Iris pigment epithelial cell (primary cell): ENCODE measurements at places on chromosomes 2 and 18.

GRCh38 chr18:75309564-75309963 is 99.0 kb downstream of the TSHZ1 start:
- no peak for DNase-seq

- no peak for DNase-seq
These were observed 26.3 kb upstream of the NPC1 start for GRCh38 chr18:23612434-23613090.

DNA sequence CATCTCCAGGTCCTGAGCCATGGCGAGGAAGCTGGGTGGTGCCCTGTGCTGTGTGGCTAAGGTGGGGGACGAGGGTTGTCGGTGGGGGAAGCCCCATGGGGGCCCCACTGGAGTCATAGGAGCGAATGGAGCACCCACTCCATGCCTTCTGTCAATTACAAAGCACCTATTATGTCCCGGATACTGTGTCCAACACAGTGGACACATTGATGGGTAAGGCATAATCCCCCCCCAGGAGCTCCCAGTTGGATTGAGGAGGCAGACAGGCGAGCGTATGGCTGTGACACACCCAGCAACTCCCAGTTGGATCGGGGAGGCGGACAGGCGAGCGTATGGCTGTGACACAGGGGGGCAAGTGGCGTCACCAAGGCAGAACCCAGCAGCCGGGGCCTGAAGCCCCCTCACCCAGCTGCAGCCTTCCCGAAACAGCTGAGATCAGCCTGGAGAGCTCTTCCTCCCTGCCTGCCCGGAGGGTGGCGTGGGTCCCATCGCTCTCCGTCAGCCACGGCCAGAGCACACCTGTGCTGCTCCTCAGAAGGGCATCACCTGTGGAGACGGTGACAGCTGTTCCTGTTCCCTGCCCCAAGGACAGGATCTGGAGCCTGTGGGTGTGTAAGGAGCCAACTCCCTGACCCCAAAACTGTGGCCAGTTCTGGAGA is 69.6 kb downstream of the HPCAL1 start:
- no peak for DNase-seq

- no peak for DNase-seq
These were observed 283.1 kb downstream of the CELF4 start for GRCh38 chr18:37282386-37283037.

DNA sequence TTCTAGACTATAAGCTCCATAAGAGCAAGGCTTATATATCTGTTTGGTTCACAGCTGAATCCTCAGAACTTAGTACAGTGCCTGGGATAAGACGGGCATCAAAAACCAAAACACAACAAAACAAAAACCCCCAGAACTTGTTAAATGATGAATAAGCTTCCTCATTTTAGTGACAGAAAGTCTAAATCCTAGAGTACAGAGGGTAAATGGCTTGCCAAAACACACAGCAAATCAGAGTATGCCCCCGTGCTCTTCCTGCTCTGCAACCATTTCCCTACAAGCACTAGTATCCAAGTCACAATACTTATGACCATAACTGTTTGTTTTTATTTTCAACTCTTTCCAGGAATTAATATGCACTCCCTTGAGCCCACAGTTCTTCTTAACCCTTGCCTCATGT is 10.1 kb downstream of the ZNF521 start:
- no peak for DNase-seq

GRCh38 chr18:56702946-56703345 is 51.8 kb downstream of the WDR7 start:
- peak; percentile 48 for DNase-seq

DNA sequence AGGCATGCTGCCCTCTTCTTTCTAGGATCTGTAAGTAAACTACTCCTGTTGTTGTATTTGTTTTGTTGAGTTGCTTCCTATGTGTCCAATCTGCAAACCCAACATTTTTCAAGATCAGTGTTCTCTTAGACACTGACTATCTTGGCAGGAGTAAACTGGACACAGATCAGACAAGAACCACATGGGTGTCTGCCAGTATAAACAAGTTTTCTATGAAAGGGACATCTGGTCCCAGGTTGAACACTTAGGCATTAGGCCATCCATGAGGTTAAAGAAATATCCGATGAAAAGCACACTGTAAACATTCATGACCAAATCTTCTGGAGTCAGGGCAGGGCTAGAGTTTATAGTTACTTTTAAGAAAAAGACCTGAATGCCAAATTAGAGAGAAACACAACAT is 441.8 kb downstream of the NYAP2 start:
- DNase-seq = peak; percentile 48

GRCh38 chr2:38600242-38600891 is 2.4 kb downstream of the HNRNPLL start:
- peak; percentile 28 for DNase-seq

- no peak for DNase-seq
These were observed 4.8 kb upstream of the ITPRIPL1 start for GRCh38 chr2:96320326-96320725.

GRCh38 chr2:42127425-42128424 is 41.4 kb upstream of the EML4 start:
- DNase-seq = no peak

DNA sequence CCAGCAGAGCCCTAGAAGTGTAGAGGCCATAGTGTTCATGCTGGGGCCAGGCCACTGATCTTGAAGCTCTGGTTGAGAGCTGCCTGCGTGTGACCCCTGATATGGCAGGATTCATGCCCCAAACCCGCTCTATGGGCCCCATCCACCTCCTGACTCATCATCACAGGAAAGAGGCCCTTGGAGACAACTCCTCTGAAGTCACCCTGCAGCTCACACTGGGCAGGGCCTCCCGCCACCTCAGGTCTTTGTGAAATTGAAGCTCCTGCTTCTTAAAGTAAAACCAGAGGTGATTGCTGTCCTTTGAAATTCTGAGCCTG is 12.0 kb upstream of the TUBB6 start:
- DNase-seq = peak; percentile 49

GRCh38 chr2:239305771-239306170 is 95.0 kb downstream of the HDAC4 start:
- no peak for DNase-seq

GRCh38 chr2:226407135-226407534 is 392.5 kb downstream of the IRS1 start:
- DNase-seq = no peak

DNA sequence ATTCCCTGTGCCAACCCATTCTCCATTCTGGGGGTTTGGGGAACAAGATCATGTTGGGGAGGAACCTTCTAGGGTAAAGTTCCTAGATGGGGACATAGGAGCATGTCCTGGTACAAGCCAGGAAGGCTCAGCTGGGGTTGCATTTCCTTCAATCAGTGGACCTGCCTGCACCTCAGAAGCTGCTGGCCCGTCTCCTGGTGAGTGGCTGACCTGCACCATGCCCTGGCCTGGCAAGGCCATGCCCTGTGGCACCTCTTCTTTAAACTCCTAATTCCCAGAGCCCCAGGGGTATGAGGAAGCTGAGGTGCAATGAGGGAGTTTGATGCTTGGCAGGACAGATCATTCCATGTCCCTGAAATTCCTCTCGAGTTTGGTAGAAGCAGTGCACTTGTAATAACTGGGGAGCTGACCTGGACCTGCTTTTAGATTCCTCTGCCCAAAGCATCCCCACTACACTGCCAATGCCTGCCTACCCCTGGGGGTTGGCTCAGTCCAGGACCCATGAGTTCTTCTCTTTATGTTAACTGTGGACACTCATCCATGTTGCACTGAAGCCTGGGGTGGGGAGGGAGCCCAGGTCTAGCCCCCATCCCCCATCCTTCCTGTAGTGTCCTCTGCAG is 25.3 kb downstream of the MROH2A start:
- DNase-seq = no peak

DNA sequence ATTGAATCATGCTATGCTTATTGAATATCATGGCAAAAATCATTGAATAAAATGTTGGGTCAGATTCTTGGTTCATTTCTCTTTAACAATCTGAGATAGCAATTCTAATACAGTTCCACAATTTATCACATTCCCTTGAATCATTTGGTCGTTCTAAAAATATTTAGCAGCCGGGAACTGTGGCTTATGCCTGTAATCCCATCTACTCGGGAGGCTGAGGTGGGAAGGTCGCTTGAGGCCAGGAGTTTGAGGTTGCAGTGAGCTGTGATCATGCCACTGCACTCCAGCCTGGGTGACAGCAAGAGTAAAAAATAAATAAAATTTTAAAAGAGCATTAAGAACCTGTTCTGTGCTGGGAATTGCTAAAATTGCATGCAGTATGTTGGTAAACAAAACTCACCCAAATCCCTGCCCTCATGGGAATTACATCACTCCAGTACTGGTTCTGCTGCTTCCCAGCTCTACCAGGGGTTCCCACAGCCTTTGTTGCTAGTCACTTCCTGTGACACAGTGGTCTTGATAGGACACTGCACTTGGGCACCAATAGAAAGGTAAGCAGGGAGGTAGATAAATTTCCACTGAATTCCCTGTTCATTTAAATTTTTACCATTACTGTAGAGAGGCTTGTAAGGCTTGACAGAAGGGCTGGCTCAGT is 200.4 kb downstream of the CTNNA2 start:
- peak; percentile 12 for DNase-seq

DNA sequence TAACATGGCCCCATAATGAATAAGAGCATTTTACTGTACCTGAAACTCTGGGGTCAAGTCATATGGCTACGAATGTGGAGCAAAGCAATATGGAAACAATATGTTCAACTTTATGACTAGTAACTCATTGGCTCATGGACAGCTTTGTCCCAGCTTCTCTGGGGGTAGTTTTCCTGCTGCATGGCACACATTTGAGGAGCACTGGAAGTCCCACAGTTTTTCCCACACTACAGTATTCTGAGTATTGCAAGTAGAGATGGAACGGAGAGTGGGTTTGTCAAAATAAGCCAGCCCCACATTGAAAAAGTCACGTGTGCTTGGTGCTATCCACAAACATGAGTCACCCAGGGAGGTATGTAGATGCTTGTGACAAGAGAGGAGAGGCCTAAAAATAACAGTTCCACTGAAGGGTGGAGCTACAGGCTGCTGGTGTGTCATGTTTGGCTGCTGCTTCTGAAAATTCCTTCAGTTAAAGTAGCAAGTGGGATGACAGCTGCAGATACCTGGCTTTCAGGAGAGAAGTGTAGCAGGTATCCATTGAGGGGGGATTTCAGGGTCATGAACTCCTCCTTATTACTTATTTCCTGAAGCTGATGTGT is 48.2 kb upstream of the CTAGE1 start:
- peak; percentile 97 for DNase-seq

DNA sequence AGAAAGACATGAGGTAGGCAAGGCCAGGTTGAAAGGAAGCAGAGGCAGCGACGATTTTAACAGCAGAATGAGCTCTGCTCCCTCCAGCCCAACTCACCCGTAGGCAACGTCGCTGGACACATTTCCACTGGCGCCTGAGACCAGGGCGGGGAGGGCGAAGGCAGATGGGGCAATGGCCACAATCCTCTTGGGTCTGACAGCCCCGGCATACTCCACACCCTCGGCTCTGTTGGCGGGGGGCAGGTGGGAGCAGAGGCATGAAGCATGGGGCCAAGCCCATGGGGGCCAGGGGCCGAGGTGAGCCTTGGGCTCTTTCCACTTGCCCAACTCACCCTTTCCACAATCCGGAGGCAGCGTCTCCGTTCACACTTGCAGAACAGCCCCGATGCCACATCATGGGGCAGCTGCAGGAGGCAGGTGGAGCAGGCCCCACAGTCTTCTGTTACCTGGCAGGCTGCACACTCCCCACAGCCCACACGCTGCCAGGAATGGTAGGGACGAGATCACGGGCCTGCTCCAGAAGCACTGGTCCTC is 5.8 kb downstream of the MBD1 start:
- DNase-seq = no peak

DNA sequence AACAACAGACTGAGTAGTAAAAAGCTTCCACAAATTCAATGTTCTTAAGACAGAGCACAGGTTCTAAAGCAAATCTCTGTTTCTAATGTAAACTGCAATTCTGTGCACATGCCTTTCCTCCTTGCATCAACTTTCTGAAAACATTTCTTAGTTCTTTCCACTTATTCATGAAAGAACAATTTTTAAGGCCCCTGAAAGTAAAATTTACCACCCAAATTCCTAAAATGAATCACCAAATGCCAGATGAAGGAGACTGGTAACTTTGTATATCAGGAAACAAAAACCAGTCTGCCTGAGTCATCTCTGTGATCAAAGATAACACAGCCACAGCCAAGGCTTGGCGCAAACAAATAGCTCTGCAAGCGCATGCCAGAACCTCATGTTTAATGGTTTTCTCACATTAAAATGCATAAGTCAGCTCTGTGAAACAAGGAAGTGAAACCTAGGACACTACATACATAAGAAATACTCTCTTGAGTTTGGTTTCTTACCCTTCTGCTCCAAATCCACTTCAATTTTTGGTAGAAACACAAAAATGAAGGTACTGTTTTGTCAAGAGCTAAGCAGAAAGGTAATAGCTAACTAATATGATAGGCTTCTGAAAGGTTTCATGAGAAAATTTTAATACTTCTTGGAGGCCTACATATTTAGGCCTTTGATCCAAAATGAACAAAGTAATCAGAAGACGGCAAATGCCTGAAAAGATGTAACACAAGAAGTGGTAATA is 169.4 kb downstream of the THADA start:
- peak; percentile 99 for DNase-seq

DNA sequence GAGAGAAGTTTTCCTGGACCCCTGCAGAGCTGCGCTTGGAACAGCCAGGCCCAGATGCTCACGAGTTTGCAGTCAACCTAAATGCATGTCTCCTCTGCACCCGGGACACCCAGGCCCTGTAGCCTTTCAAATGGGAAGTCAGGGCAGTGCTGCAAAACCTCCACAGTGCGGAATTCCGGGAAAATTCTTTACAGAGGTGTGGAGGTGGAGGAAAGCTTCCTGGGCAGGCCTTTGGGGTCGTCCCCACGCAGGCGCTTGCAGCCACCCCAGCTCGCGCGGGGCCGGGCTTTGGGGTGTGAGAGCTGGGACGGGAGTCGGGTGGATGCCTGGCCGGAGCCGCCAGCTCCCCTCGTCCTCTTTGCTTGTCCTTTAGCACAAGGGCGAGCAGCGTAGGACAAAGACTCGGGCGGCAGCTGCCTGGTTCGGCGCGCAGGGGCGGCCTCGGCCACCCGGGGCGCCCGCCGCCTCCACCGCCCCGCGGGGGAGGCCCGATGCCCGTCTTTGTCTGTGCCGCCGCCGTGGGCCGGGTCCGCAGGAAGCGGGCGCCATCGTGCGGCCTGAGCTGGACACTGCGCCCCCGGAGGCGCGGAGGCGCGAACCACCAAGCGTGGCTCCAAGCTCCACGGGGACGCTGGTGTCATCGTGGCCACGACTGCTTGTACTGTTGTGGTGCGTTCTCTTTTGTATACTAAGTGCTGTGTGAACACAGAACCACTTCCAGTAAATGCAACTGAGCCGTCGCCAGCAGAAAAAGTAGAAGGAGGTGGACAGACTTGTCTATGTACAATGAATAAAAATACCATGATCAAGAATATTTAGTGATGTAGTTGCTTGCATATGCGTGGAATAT is 28.2 kb upstream of the BCL11A start:
- peak; percentile 45 for DNase-seq

DNA sequence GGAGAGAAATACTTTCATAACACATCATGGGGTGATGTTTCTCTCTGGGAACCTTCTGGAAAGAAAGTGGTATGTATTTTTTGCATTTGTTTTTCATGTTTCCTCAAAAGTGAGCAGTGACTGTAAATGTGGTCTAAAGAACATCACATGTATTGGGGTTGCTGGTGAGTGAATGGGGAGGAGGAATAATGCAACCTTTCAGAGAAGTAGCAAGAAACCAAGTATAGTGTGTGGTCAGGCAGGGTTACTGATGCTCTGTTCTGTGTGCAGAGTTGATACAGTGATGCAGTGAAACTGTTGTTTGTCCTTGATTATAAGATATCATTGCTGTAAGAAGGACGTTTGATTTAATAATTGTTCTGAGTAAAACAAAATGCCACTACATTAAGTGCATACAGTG is 24.1 kb downstream of the ADNP2 start:
- DNase-seq = no peak

GRCh38 chr2:27754138-27754588 is 17.4 kb upstream of the MRPL33 start:
- peak; percentile 79 for DNase-seq
